RKO (cell line): ENCODE measurements at places on chromosomes 3 and 15.

- DNase-seq, result no peak
Observed at GRCh38 chr3:115698851-115699591, 75.7 kb downstream of the GAP43 start.

- DNase-seq, result no peak
Observed at GRCh38 chr15:89494941-89495637, 1.3 kb downstream of the RHCG start.

DNA sequence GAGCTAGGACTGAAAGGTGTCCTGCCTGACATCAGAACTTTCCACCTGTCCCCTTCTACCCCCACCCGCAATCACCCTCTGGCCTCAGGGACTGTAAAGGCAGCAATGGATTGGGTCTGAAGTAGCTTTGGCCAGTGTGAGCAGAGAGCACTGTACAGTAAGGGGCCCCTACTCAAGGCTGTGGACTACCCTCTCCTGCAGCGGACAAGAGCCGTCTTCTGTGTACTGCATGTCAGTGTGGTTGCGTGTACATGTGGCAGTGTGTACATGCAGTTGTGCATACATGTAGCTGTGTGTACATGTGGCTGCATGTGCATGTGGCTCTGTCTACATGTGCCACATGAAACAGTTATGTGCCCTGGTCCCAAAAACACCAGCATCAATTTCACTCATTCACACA lies 205.9 kb upstream of the LINGO1 start:
- no peak for DNase-seq

GRCh38 chr3:55156851-55157650 lies 229.2 kb upstream of the LRTM1 start:
- DNase-seq, result no peak

- DNase-seq, result no peak
Observed at GRCh38 chr3:31636049-31636448, 103.3 kb downstream of the STT3B start.

- no peak for DNase-seq
Observed at GRCh38 chr15:43270676-43271306, 4.1 kb upstream of the TGM5 start.

DNA sequence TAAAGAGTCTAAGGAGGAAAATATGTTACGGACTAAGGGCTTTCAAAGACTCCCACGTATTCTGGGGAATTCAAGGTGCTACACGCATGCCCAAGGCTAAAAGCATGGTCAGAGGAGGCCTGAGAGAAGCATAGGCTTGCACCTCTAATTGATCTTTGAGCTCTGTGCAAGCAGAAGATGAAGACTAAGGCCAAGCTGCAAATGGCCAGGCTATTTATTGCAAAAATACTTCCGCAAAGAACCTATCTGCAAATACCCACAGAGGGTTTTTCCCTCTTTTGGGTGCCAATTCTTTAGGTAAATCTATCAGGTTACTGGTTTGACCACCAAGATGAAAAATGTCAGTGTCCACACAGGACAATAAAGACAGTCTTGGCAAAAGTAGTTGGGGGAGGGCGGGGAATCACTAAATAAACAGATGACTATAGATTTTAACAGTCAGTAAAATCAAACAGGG lies 119.5 kb downstream of the STAG1 start:
- DNase-seq, result no peak

DNA sequence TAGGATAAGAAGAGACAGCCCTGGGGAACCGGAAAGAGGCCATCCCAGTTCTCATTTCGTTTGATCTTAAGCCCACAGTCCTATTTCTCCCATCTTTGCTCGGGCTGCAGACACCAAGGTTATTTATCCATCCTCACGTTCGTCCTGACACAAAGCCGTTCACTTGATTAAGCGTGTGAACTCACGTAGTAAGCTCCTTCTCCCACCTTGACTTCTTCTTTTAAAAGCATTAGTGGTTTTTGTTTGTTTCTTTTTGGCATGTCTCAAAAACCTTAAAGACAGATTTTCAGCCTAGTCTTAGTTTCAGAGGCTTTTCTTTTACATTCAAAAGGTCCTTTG lies 70.9 kb downstream of the TGFBR2 start:
- DNase-seq, result no peak

GRCh38 chr3:23900744-23901143 lies 16.0 kb downstream of the NKIRAS1 start:
- no peak for DNase-seq

GRCh38 chr3:42853739-42854302 lies 21.9 kb downstream of the CYP8B1 start:
- no peak for DNase-seq

DNA sequence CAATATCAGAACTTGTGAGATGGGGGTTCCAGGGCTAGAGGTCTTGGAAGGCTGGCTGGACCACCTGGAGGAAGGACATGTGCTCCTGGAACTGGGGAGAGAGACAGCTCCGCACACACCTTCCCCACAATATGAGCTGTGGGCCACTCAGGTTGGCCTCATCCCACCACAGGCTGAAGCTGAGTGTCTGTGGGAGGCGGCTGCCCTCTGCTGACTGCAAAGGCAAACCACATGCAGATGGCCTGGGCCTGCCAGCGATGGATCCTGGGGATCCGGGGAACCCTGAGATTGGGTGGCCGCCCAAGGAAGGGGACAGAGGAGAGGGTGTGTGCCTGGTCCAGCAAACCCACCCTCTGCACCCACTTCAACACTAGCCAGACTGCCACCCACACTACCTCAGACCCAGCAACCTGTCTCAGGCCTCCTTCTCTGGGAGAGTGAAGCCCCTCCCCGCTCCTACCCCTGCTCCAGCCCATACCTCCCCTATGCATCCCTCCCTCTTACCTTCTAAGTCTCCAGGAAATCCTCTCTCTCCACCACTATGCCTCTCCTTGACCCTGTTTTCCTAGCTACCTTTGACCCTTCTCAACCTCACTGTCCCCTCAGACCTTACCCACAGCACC lies 44.8 kb downstream of the CYP11A1 start:
- peak; percentile 59 for DNase-seq

- no peak for DNase-seq
Observed at GRCh38 chr3:196198771-196199753, 12.1 kb downstream of the ZDHHC19 start.

- DNase-seq, result no peak
Observed at GRCh38 chr3:190722181-190722905, 140.2 kb downstream of the GMNC start.

- no peak for DNase-seq
Observed at GRCh38 chr15:58530056-58530590, 98.3 kb downstream of the LIPC start.

GRCh38 chr15:63048776-63049665 lies 6.5 kb downstream of the TPM1 start:
- peak; percentile 52 for DNase-seq

DNA sequence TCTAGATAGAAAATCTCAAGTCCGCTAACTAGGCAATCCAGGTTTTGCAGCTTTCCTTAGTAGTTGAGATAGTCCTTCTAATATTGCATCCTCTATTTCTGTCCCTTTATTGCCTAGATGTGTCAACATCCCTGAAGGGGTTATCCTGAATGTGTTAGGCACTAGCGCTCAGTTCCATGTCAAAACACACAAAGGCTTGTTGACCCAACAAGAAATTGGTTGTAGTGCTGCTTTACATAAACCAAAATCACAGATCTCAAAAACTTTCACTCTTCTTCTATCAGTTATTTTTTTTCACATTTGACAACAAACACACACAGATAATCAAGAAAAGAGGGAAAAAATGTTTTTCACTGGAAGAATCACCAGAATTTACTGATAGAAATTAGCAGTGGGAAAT lies 51.4 kb upstream of the SOX2 start:
- DNase-seq, result no peak

- no peak for DNase-seq
Observed at GRCh38 chr3:54899273-54899672, 28.6 kb downstream of the LRTM1 start.

- no peak for DNase-seq
Observed at GRCh38 chr3:176554791-176555654, 642.3 kb downstream of the TBL1XR1 start.

- no peak for DNase-seq
Observed at GRCh38 chr3:59430341-59430740, 380.5 kb upstream of the CFAP20DC start.

GRCh38 chr15:66941108-66941711 lies 124.2 kb upstream of the SMAD3 start:
- DNase-seq, result no peak

- no peak for DNase-seq
Observed at GRCh38 chr3:136381051-136381450, 130.9 kb downstream of the PCCB start.

DNA sequence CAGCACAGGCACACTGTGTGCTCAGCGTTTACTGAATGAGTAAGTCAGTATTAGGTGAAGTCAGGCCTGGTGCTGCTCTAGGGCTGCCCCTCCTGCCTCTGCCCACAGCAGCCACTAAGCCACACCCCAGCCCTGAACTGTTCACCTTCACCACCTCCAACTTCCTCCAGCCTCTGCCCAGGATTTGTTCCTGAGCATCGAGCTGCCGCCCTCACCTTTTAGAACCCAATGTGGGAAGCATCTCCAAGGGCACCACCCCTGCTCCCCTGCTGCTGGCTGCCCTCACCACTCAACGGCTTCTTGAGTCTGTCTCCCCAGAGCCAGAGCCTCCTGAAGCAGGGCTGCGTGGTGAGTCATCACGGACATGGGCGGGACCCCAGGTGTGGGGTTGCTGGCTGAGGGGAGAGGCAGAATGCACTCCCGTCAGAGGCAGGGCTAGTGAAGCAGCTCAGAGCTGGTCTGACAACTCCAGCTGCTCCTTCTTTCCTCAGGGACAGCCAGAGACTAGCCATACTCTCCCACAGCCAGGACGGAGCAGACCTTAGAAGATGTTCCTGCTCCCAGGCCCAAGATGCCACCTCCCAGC lies 5.8 kb downstream of the HYAL2 start:
- no peak for DNase-seq

GRCh38 chr3:69510481-69511030 lies 124.7 kb upstream of the FRMD4B start:
- DNase-seq, result no peak

GRCh38 chr3:14487086-14487485 lies 53.1 kb downstream of the GRIP2 start:
- no peak for DNase-seq

- DNase-seq, result no peak
Observed at GRCh38 chr15:47422881-47423665, 294.2 kb upstream of the SEMA6D start.

- DNase-seq, result no peak
Observed at GRCh38 chr3:161388855-161389254, 17.5 kb upstream of the SPTSSB start.

GRCh38 chr3:103794656-103795055 lies 1359.8 kb downstream of the ZPLD1 start:
- peak; percentile 47 for DNase-seq

GRCh38 chr3:177491296-177492032 lies 294.2 kb upstream of the TBL1XR1 start:
- no peak for DNase-seq

GRCh38 chr3:131110087-131110486 lies 83.4 kb downstream of the NEK11 start:
- DNase-seq, result no peak

DNA sequence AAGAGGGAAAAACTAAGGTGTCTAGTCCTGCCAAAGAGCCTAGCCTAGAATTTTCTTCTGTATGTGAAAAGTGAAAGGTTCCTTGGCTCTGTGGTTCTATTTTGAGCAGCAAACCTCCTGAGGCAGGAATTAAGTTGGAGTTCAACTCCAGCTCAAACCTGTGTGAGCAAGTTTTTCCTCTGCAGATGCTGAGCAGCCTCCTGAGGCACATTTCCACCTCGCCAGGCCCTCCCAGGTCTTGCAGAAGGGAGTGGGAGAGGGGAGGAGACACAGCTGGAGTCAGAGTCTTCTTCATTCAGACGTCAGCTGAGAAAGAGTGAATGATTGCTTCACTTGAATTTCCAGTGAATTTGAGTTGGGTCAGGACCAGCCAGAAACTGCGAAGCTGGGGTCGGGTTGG lies 69.5 kb upstream of the ETV5 start:
- no peak for DNase-seq

DNA sequence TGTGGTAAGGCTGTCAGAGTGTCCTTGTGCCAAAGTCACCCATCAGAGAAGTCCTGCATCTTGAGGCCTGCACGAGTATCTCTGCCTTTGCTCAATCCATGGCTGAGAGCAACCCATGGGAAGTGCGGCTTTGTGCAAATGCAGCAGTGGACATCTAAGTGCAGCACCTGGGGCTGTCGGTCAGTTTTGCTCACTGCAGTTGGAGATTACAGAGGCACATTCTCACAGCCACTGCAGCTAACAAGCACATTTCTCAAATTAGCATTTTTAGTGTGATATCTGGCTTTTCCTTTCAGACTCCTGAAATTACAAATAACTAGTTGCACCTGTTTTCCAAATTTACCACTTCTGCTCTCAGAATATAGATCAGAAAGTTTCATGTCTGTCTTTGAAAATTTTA lies 81.5 kb upstream of the DAZL start:
- DNase-seq, result no peak

DNA sequence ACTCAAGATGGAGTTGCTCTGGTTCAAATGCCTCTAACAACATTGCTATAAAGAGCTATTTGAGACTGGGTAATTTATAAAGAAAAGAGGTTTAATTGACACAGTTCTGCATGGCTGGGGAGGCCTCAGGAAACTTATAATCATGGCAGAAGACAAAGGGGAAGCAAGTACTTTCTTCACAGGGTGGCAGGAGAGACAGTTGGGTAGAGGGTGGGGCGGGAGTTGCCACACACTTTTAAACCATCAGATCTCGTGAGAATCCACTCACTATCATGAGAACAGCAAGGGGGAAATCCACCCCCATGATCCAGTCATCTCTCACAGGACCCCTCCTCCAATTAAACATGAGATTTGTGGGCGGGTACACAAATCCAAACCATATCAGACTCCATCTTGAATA lies 30.7 kb downstream of the MAP2K5 start:
- no peak for DNase-seq

DNA sequence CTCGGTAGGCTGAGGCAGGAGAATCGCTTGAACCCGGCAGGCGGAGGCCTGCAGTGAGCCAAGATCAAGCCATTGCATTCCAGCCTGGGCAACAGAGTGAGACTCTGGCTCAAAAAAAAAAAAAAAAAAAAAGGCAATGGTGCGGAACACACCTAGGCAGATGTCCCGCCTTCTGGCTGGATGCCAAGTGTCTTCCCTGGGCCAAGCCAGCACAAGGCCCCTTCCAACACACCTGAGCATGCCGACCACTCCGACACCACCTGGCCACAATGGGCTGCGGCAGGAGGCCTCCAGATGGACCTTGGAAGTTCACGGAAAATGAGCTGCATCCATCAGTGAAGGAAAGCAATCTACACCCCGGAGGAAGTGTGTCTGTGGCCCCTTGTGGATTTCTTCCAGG lies 19.0 kb downstream of the NUP210 start:
- no peak for DNase-seq

- DNase-seq, result no peak
Observed at GRCh38 chr15:68318008-68318835, 40.7 kb downstream of the FEM1B start.

DNA sequence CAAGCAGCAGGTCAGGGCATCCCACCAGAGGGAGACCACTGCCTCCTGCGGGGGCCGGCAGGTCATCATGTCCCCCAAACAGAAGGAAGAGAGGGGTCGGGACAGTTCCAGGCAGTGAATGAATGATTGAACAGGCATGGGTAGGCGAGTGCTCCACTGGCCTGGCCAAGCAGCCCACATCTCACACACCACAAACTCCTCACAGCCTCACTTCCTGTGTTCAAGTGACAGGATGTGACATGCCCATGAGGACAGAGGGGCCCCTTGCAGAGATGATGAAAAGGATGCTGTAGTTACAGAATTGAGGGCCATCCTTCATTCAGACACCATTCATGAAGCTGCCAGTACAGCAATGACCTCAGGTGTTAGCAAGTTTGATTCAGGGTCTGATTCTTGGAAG lies 3.7 kb downstream of the IQSEC1 start:
- DNase-seq, result no peak
